Stimulated activated CD4-positive, alpha-beta T cell treated with anti-CD3 and anti-CD28 coated beads, Interleukin-1b, Interleukin-23, amount 100 ng/mL, for 24 hours (primary cell): ENCODE measurements at places on chromosomes 6 and 20.

DNA sequence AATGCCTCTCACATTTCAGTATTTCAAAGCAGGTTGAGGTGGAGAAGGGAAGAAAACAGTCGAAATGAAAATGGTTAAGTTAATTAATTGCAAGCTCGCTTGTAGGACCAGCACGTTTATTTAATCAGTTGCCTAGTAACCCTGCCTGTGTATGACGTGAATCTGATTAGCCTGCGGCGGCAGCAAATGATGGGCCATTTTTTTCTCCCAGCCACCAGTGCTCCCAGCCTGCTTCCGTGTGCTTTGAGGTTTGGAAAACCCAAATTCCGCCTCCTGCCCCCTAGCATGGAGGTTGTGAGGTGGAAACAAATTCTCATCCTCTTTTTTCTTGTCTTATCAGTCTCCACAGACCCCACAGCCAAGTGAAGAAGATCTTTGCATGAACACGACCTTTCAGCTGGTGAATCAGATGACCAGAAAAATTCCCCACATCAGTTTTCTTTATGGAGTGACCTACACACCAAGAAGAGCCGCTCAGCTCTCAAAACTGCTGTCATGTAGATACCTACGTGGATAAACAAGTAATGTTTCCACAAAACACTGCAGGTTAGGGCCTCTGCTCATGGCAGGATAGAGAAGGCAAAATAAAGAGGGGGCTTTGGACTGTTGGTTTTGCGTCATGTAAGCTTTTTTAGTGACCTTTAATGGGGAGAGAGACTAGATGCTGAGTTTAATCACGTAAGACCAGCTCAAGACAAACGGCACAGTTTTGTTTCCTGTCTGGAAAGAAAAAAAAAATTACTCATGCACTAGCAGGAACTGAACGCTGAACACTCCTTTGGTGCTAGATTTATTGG lies 572.9 kb upstream of the NOX3 start:
- DNase-seq: no peak

DNA sequence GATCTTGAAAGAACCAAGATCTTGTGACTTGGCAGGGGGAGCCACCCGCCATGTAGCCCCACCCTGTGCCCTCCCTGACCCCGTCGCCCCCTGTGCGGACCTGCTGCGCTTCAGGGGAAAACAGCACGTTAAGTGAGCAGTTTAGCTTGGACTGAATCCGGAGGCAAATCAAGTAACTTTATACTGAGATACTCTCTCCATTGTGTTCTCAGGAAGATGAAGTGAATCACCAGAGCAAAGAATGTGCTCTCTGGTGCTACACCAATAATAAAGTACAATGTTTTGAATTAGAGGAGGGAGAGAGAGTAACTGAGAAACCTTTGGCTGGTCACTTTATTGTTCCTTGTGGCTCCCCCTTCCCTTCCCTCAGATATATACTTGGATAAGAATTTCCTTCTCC lies 83.4 kb downstream of the TXNDC5 start:
- no peak for DNase-seq

- DNase-seq: no peak
Measured at GRCh38 chr6:37110500-37111461, 59.2 kb upstream of the PIM1 start.

- DNase-seq: no peak
Measured at GRCh38 chr6:106972500-106972899, 2.0 kb downstream of the CD24 start.

DNA sequence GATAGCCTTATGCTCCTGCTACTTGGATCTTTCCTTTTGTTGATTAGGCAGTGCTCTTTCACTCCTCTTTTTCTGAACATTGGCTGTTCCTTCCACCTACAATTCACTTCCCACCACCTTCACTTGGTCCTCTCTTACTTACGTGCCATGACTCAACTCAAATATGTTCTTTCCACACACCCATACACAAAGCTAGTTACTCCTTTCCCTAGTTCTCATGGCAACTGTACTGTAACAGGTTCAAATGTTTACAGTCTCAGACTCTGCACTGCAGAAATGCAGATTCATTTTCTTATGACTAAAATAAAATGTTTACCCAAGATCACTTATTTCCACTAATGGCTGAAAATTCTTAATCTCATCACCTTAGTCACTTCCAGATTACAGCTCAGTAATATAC lies 174.0 kb upstream of the TSHZ2 start:
- no peak for DNase-seq

DNA sequence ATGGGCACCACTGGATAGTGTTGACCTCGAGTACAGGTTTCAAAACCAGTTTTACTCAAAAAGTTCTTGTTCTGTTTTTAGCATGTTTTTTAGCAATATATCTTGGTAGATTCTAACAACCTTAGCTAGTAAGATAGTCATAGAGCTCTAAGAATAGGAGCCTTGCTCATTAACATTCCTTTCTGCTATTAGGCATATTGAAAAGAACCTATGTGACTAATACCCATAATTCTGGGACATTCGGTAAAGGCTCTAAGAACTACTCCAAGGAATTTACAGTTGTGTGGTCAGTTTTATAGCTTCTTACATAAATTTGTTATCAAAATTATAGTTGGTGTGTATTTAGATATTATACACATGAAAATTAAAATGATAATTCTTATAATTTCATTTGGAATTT lies 11.6 kb downstream of the SLC9A8 start:
- no peak for DNase-seq

DNA sequence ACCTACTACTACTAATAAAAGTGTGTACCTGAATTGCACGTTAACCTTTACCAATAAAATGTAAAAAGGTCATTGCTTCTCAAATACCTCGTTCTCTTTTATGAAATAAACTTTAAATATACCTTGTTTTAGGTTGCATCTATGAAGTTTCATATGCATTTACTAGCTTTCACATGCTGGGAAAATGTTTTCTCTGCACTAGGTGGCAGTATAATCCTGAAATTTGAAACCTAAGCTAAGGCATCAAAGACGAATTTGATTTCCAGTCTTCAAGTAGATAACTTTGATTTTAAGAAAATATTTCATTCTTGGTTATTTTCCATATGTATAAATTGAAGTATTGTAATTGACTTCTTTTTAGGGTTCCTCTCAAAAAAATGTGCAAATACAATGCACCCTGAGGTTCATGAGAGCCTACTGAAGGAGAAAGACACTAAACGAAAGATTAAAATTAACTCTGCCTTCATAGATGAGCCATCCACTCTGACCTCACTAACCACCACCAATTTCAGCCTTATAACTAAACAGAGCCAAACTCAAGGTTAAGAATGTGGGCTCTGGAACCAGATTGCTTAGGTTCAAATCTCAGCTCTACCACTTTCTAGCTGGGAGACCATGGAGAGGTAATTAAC lies 7.3 kb upstream of the COL9A1 start:
- no peak for DNase-seq

GRCh38 chr6:170345662-170346061 lies 39.1 kb downstream of the FAM120B start:
- DNase-seq: no peak

DNA sequence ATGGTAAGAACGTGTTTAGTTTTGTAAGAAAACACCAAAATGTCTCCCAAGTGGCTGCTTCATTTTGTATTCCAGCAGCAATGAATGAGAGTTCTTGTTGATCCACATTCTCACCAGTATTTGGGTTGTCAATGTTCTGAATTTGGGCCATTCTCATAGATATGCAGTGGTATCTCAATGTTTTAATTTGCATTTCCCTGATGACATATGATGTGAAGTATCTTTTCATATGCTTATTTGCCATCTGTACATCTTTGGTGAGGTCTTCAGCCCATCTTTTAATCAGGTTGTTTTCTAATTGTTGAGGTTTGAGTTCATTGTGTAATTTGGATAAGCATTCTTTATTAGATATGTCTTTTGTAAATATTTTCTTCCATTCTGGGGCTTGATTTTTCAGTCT lies 436.8 kb upstream of the IRAK1BP1 start:
- no peak for DNase-seq

- no peak for DNase-seq
Measured at GRCh38 chr20:22795871-22796270, 211.5 kb upstream of the FOXA2 start.

- no peak for DNase-seq
Measured at GRCh38 chr20:62766071-62766450, 30.2 kb upstream of the MRGBP start.

DNA sequence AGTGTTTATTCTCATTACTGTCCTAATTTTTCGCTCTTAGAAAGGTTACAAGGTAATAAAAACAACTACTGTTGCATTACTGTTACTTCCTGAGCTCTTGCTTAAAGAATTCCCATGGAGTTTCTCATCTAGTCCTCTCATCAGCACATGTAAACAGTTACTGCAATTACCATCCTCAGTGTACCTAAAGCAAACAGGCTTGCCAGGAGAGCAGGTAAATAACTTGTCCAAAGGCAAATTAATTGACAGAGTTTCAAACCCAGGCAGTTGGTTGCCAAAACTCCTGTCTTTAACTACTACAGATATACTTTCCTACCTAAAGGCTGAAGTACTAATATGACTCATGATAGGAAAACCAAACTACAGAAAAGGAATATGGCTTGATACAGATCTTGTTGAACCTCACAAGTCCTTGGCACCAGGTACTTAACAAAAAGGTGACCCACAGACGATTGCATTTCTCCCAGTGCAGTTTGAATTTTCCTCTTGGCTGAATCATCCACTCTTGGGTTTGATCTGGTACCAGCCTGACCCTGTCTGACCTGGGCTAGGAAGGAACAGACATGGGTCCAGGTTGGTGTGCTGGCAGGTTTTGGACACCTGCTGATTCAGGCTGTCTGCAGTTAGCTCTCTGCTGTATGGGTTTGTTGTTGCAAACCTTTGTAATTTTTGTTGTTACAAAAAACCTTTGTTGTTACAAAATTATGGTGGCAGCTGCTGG lies 153.0 kb downstream of the CFAP61 start:
- DNase-seq: no peak

- DNase-seq: no peak
Measured at GRCh38 chr6:162377735-162378134, 349.8 kb downstream of the PRKN start.
